AG08395 (cell line): ENCODE measurements at places on chromosomes 16 and 17.
A peak's percentile ranks its signal among the peaks of the same experiment; 100 is the strongest.

DNA sequence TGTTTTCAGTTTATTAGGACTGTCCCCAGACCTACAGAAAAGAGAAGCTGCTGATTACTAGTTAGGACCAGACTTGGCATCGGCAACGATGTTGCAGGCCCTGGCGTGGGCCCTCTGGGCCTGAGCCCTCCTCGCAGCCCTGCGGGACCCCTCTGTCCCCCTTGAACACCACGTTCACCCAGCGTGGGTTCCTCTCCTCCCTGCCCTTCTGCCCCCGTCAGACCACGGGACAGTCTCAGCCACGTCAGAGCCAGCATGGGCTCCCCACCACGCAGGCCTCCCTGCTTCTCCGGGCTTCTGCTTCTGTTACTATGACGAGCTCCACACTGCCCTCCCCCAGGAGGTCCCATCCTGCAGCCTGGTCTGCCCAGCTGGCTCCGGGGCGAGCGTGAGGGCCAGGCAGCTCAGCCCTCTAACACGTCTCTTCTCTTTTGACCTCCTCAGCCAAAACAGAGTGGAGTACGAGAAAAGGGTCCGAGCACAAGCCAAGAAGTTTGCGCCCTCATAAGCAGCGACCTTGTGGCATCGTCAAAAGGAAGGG lies 9.1 kb upstream of the BAIAP3 start:
- DNase-seq = no peak

DNA sequence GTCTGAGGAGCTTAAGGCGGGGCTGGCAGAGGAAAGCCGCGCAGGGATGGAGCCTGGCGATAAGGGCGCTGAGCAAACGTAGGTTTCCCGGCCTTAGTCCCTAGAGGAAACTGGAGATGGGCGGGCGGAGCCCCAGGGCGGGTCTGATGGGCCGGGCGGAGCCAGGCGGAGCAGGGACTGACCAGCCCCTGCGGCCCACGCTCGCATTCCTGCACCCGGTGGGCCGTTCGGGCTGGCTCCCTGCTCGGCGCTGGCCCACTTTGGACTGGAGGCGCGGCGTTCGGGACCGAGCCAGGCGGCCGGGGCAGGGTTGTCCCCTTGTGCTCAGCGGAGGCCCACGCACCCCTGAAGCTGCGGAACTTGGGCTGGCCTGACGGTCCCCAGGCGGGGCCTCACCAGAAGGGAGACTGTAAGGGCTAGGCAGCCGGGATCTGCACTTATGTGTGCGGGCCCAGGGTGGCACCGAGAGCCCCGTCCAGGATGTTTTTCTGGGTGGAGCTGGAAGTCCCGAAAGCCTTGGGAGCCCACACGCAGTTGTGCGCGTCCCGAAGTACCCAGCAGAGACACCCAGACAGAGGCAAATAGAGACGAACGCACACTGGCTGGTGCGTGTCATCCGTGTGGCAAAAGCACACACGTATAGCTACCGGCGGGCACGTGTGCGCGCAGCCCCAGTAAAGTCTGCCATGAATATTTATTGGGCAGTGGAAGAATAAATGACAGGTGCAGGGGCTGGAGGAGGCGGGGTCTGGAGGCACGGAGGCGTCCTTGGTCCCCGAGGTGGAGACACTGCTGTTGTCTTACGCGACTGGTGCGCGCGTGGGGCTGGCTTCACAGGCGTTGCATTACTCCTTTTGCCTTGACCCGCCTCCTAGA lies 1.4 kb downstream of the PYDC1 start:
- peak; percentile 83 for DNase-seq

DNA sequence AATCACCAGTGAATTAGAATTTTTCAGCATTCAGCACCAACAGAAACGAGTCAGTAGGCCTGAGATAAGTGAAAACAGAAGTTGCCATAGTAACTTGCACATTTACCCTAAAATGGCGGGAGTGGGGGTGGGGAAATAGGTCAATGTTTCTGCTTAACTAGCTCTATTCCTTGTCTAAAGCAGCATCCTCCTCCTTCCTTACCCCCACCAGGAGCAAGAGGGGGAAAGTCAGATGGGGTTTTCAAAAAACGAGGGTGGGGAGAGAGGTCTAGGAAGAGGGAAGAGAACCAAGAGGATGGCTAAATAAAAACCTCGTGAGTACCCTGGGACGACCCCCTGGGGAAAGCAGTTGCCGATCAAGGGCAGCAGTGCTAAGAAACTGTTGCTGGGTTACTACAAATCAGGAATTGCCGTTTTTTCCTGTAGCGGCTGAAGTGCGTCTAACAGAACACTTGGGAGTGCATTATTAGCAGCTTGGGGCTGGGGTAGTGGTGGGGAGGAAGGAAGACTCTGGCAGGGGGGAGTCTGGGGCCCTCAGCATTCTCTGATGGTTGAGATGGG lies 34.4 kb upstream of the MNT start:
- peak; percentile 10 for DNase-seq

DNA sequence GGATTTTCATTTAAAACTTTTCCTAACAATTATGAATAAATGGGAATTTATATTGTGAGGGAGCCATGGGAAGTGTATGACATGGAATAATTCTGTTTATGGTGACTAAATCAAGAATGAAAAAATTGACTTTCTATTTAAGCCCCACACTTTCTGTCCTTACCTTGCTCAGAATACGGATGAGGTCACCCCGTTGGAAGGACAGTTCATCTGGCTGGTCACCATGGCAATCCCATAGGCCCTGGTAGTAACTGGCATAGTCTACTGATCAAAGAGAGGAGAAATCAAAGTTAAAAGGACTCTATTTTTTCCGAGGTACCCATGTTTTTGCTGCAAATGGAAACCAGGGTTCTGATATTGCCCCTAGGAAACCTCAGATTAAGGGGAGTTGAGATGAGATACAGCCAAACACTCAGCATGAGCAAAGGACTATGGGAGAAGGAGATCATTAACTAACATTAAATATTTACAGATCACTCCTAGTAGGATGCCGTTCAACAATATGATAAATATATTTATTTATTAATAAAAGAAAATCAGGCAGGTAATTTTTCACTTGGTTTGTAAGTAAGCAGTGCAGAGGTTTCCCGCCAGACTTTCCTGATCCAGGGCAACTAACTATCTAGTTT lies 54.9 kb downstream of the SNX11 start:
- no peak for DNase-seq

DNA sequence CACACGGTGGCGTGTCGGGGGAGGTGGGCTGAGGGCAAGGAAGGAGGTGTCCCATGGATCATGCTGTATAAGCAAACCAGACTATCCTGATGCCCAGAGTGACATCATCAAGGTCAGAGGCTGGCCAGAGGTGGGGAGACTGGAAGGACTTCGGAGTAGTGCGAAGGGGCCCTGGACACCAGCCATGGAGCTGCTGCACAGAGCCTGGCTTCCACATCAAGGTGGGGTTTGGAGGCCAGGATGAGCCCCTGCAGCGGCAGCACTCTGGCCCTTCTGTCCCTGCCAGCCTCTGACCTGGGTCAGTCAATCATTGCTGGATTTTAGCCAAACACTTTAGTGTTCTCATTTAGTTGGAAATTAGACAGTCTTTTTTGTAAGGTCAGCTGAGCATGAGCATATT lies 34.8 kb downstream of the MED13 start:
- no peak for DNase-seq

GRCh38 chr17:30332057-30332542 lies 1.8 kb downstream of the TMIGD1 start:
- no peak for DNase-seq

DNA sequence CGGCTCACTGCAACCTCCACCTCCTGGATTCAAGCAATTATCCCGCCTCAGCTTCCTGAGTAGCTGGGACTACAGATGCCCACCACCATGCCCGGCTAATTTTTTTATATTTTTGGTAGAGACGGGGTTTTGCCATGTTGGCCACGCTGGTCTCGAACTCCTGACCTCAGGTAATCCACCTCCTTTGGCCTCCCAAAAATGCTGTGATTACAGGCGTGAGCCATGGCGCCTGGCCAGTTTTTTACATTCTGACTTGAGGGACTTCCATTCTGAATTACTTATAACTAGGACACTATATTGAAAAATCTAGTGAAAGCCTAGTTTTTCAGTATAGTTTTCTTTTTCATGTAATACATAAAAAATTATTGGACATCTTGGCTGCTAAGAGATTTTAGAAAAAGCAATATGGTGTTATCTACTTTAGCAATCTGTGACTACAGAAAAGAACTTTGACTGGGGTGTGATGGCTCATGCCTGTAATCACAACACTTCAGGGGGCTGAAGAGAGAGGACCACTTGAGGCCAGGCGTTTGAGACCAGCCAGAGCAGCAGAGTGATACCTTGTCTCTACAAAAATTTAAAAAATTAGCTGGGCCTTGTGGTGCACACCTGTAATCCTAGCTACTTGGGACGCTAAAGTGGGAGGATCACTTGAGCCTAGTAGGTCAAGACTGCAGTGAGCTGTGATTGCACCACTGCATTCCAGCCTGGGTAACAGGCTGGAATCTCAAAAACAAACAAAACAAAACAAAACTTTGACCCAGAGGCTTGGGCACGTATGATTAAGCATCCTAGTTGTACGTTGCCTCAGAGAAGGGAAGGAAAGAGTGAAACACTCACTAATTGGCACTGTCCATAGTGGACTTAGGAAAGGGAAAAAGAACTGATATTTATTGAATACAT lies 26.8 kb upstream of the GOSR1 start:
- no peak for DNase-seq

DNA sequence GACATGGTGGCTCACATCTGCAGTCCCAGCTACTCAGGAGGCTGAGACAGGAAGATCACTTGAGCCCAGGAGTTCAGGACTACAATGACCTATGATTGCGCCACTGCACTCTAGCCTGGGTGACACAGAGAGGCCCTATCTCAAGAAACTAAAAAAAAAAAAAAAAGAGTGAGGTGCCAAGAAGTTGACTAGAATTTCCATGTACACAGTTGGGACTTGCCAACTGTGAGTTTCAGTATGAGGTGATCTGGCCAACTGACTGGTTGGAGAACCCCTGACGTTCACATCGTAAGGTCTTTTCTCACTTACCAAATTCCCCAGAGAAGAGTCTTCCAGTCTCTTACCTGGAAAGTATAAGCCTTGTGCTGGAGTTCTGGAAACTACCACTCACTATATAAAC lies 3.1 kb upstream of the MED11 start:
- no peak for DNase-seq

- DNase-seq = peak; percentile 12
Measured at GRCh38 chr17:66652840-66653507, 181.9 kb upstream of the CACNG5 start.

GRCh38 chr17:75864448-75864871 lies 9.3 kb upstream of the WBP2 start:
- DNase-seq = peak; percentile 66

- no peak for DNase-seq
Measured at GRCh38 chr17:81342269-81343070, 47.4 kb upstream of the SLC38A10 start.

DNA sequence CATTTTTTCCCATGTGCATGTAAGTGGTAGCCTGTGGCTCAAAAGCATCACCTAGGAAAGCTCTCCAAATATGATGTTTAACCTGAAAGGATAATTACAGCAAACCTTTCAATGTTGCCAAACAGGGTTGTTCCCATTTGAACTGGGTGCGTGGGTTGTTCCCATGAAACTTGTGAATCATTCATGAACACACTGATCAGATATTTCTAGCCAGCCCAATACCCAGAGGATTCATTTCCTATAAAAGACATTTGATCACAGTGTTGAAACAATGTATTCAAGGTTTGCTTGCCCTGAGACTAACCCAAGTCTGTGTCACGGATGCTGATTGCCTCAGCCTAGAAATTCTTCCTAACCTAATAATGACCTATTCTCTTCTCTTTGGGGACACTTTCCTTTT lies 12.9 kb downstream of the KRT39 start:
- DNase-seq = peak; percentile 50

- no peak for DNase-seq
Measured at GRCh38 chr17:82632451-82632850, 15.8 kb downstream of the WDR45B start.

- no peak for DNase-seq
Measured at GRCh38 chr16:71565812-71566700, 10.8 kb downstream of the TAT start.

- DNase-seq = no peak
Measured at GRCh38 chr16:27826081-27826892, 237.2 kb downstream of the GSG1L start.

- no peak for DNase-seq
Measured at GRCh38 chr17:20123209-20123608, 114.0 kb downstream of the SPECC1 start.

- no peak for DNase-seq
Measured at GRCh38 chr17:8256691-8257090, 7.6 kb downstream of the PFAS start.
